Hypothalamus (tissue), 51 donors: ENCODE measurements at places on chromosomes 4 and X.

GRCh38 chr4:119932277-119932676, 134.4 kb downstream of the MAD2L1 start:
- no peak for DNase-seq

GRCh38 chr4:20617678-20618396, 82.4 kb upstream of the PACRGL start:
- DNase-seq, result no peak

GRCh38 chr4:110250023-110250387, 51.6 kb upstream of the ELOVL6 start:
- DNase-seq, result no peak

GRCh38 chrX:74535408-74536151, 78.8 kb downstream of the RLIM start:
- peak; percentile 1 for DNase-seq

- DNase-seq, result no peak
These were observed 257.2 kb downstream of the FBXW7 start for GRCh38 chr4:152278505-152279233.

DNA sequence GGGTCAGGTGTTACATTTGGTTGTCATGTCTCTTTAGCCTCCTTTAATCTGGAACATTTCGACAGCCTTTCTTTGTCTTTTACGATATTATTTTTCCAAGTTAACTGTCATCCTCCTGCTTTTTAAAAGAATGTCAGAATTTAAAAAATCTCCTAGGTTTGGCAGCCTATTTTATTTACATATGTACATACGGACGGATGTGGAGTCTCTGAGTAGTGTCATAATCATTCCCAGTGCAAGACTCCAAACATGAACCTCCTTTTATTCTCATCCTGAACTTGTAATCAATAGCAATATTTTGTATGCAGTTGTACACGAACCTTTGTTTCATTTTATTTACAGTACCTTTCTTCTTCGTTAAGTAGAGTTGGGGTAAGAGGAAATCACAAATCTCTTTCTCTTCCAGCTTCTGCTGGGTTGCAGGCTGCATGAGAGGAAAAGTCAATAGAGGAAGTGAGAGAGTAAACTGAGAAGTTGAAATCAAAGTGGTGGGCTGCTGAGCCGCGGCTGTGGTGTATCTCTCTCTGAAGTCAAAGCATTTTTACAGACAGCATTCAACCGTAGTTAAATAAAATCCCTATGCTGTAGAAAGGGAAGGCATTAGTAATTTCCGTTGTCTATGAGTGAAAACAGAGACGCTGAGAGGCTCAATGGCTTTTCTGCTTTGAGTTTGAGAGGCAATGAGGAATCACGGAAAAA, 53.9 kb upstream of the RPS6KA3 start:
- DNase-seq, result no peak

- no peak for DNase-seq
These were observed 28.5 kb downstream of the SRPX start for GRCh38 chrX:38192007-38192810.

DNA sequence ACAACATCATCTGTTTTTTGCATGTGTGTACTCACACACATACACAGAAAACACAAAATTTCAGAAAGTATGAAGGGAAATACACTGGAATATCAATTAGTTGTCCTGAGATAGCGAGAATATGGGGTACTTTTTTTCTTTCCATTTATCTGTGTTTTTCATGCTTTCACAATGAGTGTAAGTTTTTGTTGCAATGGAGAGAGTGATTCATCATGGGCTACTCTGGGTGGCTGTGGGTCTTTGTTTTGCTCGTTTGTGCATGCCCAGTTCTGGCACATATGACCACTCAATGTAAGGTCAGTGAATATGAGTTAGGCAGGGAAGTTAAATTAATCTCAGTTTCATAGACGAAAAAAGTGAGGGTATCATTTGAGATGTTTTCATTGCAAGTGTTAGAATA, 26.9 kb downstream of the XK start:
- DNase-seq, result no peak

DNA sequence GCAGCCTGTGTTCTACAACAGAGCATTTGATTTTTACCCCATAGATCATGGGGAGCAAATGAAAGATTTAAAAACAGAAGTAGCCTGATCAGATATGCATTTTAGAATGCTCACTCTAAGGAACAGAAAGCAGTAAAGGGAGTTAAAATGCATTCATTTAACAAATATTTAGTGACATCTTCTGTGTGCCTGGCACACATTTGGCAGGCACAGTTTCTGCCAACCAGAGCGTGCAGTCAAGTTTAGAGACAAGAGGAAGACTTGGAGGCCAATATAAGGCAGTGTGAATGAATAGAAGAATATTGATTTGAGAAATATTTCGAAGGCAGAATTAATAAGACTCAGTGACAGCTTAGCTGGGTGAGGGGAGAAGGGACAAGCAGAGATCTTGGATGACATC, 210.1 kb downstream of the KDR start:
- no peak for DNase-seq

DNA sequence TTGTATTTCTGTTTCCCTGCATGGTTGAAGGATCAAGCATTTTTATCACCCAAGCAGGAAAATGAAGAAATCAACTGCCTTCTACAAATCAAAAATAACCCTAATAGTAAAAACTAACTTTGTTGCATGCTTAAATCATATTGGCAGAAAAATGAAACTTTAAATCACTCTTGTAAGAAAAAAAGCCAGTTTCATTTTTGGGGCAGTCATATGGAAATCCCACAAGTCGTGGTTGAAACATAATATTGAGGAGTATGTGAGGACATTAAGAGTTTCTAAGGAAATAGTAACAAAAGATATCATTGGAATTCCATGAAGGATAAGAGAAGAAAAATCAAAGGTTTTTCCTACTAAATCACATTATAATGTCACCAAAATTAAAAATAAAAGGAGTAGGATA, 8.4 kb downstream of the TEC start:
- no peak for DNase-seq

DNA sequence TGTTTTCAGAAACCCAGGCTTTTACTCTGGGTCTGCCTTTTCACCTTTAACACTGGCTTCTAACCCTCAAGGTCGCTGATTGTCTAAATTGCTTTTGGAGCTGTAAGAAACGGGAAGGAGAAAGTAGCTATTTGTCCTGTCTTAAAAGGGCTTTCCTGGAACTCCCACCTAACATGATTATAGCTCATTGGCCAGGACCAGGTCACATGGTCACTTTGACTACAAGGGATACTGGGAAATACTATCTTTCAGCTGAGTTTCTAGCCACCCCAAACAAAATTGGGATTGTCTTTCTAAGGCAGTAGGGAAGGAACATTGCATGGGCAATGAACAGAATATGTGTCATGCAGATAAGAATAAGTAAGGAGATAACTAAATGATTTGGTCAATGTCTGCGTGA, 106.7 kb upstream of the ARHGAP24 start:
- no peak for DNase-seq

GRCh38 chrX:119880076-119880475, 8.4 kb downstream of the NDUFA1 start:
- no peak for DNase-seq

DNA sequence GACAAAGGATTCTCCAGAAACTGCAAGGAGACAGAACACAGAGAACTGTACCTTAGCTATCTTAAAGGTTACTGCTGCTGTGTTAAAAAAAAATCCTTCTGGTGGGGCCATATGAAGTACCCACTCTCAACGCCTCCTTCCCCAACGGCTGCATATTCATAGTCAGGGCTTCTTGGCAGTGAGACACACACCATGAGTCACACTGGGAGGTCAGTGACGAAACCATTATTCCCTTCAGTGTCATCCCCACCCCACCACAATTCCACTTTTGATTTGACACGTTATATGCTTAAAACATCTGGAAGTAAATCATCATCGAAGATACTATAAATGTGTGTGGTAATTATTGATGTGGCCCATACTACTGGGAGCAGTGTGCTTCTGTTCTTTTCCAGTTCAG, 271.5 kb downstream of the LDB2 start:
- DNase-seq, result no peak

- no peak for DNase-seq
These were observed 77.1 kb downstream of the TBCK start for GRCh38 chr4:106238820-106239420.

DNA sequence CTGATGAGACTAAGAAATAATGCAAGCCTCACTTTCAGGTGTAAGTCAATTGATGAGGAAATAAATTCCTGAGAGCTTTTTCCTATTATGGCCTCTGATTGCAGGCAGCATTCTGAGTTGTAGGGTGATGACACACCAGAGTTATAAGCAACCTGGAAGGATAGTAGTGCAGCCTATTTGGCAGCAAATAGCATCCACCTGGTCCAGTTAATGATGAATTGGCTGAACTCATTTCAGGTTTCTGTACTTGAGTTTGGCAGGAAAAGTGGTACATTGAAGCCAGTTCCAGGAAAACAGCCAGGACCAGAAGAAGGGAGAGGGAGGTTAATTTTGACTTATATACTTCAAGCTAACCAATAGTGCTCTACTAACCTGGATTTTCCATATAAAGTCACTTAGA, 316.8 kb downstream of the NAF1 start:
- no peak for DNase-seq

- no peak for DNase-seq
These were observed 311.6 kb upstream of the GALNT7 start for GRCh38 chr4:172857026-172857425.

DNA sequence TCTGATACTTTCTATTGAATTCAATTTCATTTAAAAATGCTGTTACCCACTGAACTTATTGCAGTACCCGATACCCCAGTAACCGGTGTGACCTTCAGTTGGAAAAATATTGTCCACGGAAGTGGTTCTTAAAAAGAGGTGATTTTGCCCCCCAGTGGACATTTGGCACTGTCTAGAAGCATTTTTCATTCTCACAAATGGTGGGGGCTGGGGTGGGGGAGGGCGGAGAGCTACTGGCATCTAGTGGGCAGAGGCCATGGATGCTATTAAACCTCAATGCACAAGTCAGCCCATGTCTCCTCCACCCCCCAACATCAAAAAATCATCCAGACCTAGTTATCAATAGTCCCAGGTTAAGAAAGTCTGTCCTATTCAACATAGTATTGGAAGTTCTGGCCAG, 19.6 kb upstream of the CHM start:
- DNase-seq, result no peak

- DNase-seq, result no peak
These were observed 10.9 kb upstream of the PGM2 start for GRCh38 chr4:37815591-37815990.

- DNase-seq, result peak; percentile 38
These were observed 25.0 kb downstream of the TACC3 start for GRCh38 chr4:1746265-1746691.

- no peak for DNase-seq
These were observed 48.1 kb downstream of the DCLK2 start for GRCh38 chr4:150126201-150126863.

DNA sequence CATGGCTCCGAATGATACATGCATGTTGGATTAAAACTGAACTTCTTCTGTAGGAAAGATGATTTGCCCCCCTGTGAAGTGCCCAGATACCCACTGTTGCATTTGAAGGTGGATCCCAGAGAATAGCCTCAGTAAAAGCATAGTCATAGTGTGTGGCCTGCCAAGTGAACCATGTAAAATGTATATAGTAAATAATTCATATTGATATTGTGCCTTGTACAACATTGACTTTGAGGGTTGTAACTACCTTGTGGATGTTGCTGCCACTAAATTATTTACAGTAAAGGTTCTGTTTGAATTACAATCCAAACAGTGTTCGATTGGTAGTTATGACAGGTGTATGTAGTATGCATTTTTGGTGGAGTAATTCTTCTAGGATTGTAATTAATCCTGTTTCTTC, 19.2 kb downstream of the TMEM131L start:
- DNase-seq, result no peak

GRCh38 chr4:110503270-110504083, 27.5 kb downstream of the ENPEP start:
- DNase-seq, result no peak

- DNase-seq, result no peak
These were observed 40.7 kb upstream of the GPC3 start for GRCh38 chrX:134025986-134026545.

GRCh38 chr4:113447769-113448168, 313.8 kb downstream of the CAMK2D start:
- DNase-seq, result no peak

GRCh38 chrX:152735860-152736511, 2.4 kb downstream of the MAGEA12 start:
- no peak for DNase-seq

DNA sequence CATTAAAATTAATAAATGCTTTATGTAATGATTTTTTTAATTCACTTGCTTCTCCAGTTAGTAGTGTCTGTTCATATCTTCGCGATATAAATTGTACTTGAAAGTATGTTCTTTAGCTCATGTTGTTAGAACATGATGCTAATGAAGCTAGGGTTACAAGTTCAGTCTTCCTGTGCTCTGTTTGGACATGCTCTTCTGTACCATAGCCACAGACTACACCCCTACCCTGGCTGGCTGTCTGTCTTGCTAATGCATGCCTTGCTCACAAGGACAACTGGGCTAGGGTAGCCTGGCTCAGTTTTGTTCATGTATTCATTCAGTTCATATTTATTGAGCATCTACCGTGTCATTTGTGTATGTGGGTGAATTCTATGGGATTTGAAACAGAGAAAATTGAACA, 50.8 kb upstream of the MTMR1 start:
- DNase-seq, result no peak

DNA sequence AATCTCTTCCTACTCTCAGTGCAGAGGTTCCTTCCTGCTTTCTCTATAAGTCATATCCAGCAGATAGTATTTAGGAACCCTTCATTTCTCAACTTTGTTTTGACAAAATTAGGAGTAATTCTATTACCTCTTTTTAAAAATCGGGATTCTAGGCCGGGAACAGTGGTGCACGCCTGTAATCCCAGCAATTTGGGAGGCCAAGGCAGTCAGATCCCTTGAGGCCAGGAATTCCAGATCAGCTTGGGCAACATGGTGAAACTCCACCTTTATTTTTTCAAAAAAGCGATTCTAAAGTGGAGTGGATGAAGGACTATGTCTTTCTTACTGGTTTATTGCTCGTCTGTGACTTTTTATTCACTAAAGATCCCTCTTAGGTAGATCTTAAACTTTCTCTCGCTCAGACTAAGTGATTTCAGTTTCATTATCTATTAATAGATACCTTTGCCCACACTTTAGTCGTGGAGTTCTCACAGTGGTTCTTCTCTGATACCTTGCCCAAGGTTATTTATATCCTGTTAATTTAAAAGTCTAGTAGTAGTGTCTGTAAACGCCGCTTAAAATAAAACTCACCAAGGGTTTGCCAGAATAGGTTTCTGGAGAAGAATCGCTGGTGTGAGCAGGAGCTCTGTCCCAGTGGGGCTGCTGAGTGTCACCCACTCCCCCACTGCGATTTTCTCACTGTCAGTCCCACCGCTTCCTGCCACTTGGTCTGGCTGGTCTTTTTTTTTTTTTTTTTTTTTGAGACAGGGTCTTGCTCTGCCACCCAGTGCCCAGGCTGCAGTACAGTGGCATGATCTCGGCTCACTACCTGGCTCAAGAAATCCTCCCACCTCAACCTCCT, 27.0 kb upstream of the TMEM131L start:
- no peak for DNase-seq
